ENCODE measurements at places on chromosomes 11 and 22.
A peak's percentile ranks its signal among the peaks of the same experiment; 100 is the strongest.

GRCh38 chr11:75014129-75014528, 25.4 kb downstream of the NEU3 start:
- no peak for DNase-seq

GRCh38 chr11:79400717-79401330, 40.0 kb downstream of the TENM4 start:
- peak; percentile 67 for DNase-seq

DNA sequence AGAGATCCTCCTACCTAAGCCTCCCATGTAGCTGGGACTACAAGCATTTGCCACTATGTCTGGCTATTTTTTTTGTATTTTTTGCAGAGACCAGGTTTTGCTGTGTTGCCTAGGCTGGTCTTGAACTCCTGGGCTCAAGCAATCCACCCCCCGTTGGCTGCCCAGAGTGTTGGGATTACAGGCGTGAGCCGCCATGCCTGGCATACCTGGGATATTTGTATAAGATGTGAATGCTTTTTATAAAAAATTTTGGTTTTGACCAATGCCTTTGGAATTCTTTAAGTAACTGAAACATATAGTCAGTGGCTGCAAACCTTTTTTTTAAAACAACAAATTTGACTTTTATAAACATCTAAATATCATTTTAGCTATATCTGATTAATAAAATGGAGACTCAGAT, 42.4 kb downstream of the ADAMTS8 start:
- no peak for DNase-seq

GRCh38 chr22:46450931-46451561, 86.4 kb downstream of the CELSR1 start:
- DNase-seq: no peak

- no peak for DNase-seq
Measured at GRCh38 chr11:115707180-115707905, 203.1 kb upstream of the CADM1 start.

- no peak for DNase-seq
Measured at GRCh38 chr22:36613958-36614357, 85.0 kb upstream of the EIF3D start.

- DNase-seq: no peak
Measured at GRCh38 chr11:67345920-67346819, 7.2 kb downstream of the POLD4 start.

DNA sequence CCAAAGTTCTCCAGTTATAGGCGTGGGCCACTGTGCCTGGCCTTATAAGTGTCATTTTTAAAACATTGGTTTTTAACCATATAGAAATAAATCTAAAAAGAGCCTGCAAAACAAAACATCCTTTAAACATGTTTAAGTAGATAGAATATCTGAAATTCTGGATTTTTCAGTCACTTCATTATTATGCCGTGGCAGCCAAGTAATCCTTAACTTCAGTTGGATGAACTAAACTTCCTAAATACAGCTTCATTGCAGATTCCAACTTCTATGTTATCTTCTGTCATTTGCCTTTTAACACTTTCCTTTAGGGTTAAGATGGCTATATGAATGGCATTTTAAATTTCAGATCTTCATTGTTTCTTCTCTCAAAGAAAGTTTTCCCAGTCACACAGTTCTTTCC, 291.4 kb downstream of the TMEM135 start:
- no peak for DNase-seq

GRCh38 chr22:23673826-23674690, 16.8 kb upstream of the RGL4 start:
- DNase-seq: no peak

DNA sequence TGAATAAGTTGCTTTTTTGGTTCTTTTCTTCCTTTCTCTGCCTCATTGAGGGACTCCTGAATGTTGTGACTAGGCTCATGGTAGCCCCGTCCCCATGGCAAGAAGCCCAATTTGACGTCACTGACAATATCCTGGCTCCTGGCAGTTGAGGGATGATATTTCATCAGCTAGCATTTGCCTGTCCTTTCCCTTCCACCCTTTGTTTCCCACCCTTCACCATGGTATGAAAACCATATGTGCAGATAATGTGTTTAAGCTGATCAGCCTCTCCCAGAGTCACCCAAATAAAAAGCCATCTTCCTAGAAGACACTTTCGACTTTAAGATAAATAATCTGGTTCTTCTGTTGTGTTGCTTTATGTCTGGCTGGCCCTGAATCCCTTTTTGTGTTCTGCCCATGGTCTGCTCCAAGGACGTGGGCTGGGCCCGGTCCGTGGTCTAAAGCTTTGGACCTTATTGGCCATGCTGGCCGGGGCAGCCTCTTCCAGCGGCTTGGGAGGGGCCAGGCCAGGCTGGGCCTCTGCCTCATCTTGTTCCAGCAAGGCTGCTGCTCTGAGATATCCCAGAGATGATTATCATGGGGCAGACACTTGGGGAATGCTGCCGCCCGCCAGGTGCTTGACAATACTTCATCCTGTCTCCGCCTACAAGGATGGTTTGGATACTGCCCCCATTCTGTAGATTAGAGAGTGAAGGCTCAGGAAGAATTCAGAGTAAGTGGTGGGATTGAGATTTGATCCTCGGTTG, 5.1 kb downstream of the TSPAN18 start:
- DNase-seq: no peak

DNA sequence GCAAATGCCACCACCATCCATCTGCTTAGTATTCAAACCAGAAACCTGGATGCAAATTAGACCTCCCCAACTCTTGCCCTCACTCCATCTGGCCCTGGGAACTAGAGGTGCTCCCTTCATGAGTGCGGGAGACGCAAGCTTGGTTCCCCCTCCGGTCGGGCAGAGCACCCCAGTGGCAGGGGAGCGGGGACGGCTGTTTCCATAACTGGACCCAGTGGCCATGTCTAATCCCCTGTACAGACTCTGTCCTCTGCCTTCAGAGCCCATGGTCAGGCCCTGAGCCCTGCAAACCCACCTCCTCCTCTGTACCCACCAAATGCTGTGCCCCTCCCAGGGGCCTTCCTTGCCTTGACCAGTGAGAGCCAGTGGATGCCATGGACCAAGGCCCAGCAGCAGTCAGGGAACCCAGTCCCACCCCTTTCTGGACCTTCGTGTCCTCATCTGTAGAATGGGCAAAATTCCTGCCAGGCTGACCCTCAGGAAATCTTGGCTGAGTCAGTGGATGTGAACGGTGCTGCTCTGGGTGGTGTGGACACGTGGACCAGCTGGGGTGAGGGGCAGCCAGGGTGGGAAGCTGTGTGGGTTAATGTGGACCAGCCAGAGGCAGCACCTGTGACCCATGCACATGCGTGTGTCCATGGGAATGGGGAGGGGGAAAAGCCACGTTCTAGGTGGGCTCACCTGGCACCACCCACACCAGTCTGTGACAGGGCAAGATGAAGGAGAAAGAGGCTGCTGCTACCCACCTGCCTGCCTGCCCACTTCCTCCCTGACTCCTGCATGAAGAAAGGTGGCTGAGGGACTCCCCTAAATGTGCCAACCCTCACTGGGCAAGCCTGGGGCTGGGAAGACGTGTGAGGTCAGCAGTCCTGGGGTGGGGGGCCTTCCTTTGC, 72.8 kb downstream of the LRRC32 start:
- DNase-seq: no peak

DNA sequence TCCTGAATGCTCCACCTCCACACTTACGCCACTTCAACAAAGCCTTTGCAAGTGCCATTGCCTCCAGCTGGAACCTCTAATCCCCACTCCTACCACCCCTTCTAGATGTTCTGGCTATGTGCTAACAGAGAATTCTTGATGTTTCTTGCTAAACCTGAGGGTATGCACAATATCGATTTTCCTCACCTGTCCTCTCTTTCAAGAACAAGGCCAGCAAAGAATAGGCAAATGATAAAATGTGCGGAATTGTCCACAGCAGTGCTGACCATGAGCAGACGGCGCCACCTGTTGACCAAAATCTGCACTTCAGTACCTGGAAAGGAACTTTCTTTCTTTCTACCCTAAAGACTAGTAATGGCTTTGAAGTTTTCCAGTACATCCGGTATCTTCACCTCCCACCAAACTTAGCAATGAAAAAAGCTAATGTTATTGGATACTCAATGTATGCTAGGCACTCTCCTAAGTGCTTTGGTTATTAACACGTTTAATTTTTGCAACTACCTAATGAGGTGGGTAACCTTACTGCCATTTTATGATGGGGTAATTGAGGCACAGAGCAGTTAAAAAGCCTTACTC, 3.4 kb downstream of the TIMM10 start:
- DNase-seq: no peak

- DNase-seq: no peak
Measured at GRCh38 chr11:60813324-60813723, 28.2 kb downstream of the MS4A10 start.

- DNase-seq: no peak
Measured at GRCh38 chr22:41822317-41823057, 10.4 kb upstream of the SREBF2 start.

GRCh38 chr11:134754521-134755198, 342.6 kb upstream of the B3GAT1 start:
- no peak for DNase-seq

- no peak for DNase-seq
Measured at GRCh38 chr11:24855951-24856350, 359.1 kb downstream of the LUZP2 start.

DNA sequence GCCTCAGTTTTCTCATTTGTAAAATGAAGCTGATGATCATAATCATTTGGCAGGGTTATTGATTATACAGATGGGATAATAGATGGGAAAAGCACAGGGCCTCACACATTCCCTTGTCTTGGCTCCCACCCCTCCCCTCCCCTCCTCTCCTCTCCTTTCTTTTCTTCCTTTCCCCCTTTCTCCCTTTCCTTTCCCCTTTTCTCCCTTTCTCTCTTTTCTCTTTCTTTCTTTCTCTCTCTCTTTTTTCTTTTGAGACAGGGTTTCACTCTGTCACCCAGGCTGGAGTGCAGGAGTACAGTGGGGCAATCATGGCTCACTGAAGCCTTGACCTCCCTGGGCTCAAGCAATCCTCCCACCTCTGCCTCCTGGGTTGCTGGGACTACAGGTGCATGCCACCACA, 161.0 kb upstream of the NARS2 start:
- DNase-seq: no peak

DNA sequence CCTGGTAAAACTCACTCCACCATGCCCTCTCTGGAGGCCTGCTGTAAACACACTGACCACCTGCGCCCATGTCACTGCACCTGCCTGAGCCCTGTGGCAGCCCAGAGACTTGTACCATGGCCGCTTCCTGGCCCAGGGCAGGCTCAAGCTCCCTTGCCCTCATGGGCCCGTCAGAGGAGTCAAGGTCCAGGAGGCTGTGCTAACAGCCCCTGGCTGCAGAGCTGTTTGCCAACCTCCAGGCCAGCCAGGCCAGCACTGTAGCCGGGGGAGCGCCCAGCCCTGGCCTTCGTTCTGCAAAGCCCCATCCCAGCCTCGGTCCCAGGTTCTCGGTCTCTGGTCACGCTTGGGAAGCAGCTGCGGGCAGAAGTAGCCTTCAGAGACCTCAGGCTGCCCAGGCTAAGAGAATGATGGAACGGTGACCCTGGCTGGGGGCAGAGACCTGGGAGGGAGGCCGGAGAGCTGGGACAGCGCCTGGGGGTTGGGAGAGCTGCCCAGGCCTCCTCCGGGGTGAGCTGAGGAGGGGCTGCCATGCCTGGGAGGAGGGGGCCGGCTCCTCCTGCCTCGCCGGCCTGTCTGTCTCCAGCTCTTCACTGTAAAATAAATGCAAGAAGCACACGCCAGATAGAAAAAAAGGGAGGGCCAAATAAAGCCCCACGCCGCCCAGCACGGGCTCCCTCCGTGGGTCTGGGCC, 11.9 kb upstream of the TCF20 start:
- DNase-seq: peak; percentile 48

- DNase-seq: no peak
Measured at GRCh38 chr11:102345904-102346303, 1.1 kb upstream of the BIRC2 start.

DNA sequence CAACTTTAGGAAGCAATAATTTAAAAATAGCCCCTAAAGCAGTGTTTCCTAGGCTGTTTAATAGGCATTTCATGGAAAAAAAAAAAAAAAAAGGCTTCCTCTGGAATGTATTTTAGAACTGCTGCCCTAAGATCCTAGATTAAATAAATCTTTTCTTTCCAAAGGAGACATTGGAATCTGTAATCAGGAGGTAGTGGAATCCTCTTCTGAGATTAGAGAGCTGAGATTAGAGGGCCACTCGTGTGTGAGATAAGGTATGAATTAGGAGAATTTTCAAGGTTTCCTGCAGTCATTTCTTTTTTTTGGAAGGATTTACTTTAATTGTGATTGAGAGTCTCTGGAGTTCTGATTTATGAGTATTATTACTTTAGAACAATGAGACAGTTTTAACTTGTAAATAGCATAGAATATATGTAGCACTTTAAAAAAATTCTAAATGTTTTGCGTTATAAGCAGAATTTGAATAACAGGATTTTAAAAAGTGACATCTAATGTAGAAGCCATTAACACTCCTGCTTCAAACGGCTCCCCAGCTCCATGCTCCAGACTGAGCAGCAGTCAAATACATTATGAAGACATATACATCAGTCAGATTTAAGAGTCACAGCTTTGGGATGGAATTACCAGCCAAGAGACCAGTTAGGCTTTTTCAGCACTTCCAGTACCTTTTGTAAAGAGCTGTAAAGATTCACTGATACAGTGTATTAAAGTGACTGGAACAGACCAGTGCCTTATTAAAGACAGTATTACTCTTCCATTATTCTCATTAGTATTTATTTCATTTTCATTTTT, 5.0 kb downstream of the EED start:
- DNase-seq: no peak

DNA sequence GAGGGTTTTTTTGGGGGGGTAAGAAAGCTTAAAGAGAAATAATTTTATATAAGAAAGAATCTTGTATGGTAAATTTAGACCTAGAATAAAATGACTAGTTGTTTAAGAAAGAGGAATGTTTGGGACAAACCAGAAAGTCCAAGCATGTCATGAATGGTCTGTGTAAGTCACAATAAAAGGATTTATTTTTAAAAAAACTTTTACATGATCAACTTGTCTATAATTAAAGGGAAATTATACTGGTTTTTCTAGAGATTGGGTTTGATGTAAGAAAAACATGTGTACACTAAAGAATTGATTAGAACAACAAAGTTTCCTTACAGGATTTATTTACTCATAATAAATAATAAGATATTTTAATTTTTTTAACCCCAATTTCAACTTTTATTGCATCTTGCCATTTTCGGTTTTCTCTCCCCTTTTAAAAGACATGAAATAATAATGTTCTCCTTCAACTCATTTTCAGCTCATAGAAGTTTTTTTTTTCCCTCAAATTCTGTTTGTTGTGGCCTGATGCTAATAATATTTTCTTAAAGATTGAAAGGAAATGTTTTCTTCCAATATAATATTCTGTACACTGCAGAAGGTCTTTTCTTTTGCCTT, 35.4 kb upstream of the INCENP start:
- DNase-seq: no peak
